NCI-H748 treated with DMSO at 0.1 percent for 48 hours (cell line): ENCODE measurements at places on chromosomes 1 and 21.

- DNase-seq = no peak
Observed at GRCh38 chr1:239805042-239805441, 286.6 kb upstream of the FMN2 start.

- no peak for DNase-seq
Observed at GRCh38 chr1:228434689-228435088, 18.0 kb upstream of the TRIM17 start.

- DNase-seq = no peak
Observed at GRCh38 chr1:228006034-228006785, 588 bp upstream of the WNT3A start.

- no peak for DNase-seq
Observed at GRCh38 chr1:207806531-207807325, 54.9 kb downstream of the CD46 start.

DNA sequence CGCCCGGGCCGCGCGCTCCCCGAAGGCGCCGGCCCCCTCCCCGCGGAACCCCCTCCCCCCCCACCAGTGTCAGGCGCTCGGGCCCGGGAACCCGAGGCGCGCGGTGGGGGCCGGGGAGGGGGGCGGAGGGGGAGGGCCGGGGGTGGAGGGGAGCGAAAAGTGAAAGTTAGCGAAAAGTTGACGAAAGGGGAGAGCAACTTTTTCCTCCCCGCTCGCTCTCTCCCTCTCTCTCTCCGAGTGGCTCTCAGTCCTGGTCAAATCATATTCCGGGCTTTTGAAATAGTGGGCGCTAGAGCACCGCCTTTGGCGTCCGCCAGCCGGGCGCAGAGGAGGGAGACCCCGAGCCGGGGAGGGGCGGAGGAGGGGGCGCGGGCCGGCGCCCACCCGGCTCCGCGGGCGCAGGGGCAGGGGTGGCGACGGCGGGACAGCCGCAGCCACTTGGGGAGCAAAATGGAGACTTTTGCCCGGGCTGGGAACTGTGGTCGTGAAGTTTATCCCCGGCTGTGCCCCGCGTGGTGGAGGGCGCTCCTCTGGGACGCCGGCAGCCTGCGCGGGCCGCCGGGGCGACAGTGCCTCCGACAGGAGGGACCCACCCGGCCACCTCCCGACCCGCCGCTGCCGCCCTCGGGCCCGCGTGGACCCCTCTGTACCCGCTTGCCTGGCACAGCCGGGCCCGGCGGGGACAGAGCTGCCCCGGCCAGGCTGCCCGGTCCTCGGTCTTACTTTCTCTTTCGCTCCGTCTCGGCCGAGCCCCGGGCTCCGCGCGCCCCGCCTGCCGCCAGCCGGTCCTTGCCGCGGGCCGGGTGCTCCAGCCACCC is 697 bp downstream of the PRDM16 start:
- peak; percentile 0 for DNase-seq

GRCh38 chr1:27785781-27786455 is 12.9 kb downstream of the STX12 start:
- DNase-seq = no peak

GRCh38 chr1:44705938-44706337 is 25.0 kb downstream of the RNU5D-1 start:
- DNase-seq = no peak

- no peak for DNase-seq
Observed at GRCh38 chr1:231590453-231591198, 36.0 kb upstream of the DISC1 start.

- DNase-seq = no peak
Observed at GRCh38 chr1:34965597-34965996, 19.6 kb downstream of the TMEM35B start.

GRCh38 chr1:235206533-235207208 is 45.6 kb upstream of the RBM34 start:
- no peak for DNase-seq
